ENCODE measurements at places on chromosomes 1 and 21. TPM values are rescaled to one million over a fixed set of nuclear protein-coding genes. Genes with fewer than 3 reads are reported as not detected.
A peak's percentile ranks its signal among the peaks of the same experiment; 100 is the strongest.

DNA sequence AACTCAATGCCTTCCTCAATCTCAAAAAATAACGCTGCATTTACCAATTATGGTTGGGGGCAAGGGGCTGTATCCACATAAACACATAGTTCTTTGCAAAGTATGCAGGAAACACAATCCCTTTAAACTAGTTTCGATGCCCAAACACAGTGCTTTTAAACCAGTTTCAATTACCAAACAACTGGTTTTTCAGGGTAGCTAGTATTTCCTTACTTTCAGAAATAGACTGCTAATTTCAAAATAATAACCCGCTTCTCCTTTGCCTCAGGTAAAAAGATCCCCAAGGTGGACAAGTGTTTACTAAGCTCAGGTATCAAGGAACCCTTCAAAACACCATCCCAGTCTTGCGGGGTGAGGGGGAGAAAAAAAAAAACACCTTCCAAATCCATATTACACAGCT lies 2.8 kb downstream of the SIPA1L2 start:
- H3K36me3 ChIP-seq, result no peaks in the 10 kb centered on the region
- H3K27me3 ChIP-seq, result peaks cover 16% of the 10 kb centered on the region
- peaks cover 18% of the 10 kb centered on the region for H3K4me1 ChIP-seq
- no peak overlapping the region for H3K27ac ChIP-seq

DNA sequence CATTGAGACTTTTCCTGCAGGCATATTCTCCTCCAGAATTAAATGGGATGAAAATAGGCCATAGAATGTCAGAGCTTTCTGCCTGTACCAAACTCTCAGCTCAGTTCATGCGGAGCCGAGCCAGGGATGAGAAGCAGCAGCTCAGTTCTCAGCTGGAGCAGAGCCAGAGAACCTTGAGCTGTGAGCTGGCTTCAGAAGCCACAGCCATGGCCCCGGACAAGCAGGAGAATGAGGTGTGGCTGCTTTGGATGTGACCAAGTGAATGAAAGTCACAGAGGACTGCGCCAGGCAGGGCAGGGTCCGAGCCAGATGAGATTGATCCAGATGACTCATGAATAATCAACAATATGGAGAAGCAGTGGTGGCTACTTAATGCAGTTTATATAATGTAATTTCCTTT lies 633.8 kb downstream of the NCAM2 start:
- H3K27me3 ChIP-seq, result no peaks in the 10 kb centered on the region
- DNase-seq, result no peak
- H3K36me3 ChIP-seq, result no peaks in the 10 kb centered on the region
- H3K4me3 ChIP-seq, result no peak overlapping the region
- H3K4me1 ChIP-seq, result no peaks in the 10 kb centered on the region

GRCh38 chr1:57422271-57423134 lies 1.4 kb downstream of the DAB1 start:
- no peak overlapping the region for H3K4me3 ChIP-seq
- no peak overlapping the region for H3K27ac ChIP-seq
- no peak for DNase-seq
- H3K36me3 ChIP-seq, result no peaks in the 10 kb centered on the region

DNA sequence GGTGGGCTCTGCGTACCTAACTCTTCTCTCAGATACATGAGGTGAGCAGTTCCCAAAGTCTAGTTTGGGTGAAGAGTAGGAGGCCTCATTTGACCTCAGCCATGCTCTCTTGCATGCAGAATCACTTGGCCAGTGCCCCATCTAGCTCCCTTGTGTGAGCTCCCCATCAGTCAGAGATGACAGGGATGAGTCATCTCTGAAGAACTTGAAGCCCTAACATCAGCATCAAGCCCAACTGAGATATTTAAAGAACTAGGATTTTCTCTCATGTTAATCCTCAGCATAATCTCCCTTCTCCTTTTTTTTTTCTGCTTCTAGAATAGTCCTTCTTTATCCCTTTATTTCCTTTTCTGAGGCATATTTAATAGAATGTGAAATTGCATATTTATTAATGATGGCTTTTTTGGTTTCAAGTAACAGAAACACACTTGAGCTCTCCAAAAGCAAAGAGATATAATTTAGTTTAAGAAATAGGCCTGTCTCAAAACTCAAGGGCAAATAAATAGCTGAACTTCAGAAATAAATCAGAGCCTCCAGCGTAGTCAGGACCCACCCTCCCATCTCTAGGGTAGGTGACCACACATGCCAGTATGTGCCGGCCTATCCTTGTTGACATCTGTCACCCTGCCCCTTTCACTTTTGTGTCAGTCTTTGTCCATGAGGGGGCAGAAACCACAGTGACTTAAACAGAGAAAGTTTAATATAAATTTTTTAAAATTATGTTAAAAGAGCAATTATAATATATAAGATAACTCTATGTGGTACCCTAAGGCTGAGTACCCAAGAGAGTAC lies 112.3 kb downstream of the TSEN15 start:
- DNase-seq, result no peak
- no peaks in the 10 kb centered on the region for H3K4me1 ChIP-seq
- H3K36me3 ChIP-seq, result no peaks in the 10 kb centered on the region
- H3K27me3 ChIP-seq, result no peaks in the 10 kb centered on the region
- H3K4me3 ChIP-seq, result no peak overlapping the region
- no peak overlapping the region for H3K27ac ChIP-seq

DNA sequence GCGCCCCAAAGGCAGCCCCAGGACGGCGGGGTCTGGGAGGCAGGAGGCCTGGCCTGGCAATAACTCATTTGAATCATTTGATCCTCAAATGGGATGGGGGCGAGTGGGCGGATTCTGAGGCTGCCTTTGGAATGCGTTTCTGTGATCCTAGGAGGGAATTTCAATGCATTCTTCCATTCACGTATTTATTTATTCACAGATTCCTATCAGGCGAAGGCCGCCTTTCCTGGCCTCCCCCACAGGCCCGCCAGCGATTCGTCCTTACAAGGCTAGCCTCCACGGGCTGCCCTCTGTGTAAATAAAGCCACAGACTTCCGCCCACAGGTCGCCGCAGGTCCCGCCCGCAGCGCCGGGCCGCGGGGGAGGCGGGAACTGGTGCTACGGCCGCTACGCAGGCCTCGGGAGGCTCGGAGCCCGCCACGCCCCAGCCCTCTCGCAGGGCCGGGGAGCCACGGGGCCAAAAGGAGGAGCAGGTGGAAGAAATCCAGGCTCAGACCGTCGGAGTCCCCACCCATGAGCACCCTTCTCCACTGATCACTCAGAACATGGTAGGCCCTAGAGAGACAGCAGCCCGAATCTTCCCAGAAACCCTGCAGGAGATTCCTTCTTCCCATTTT lies 31.3 kb upstream of the JUN start:
- H3K4me3 ChIP-seq, result peak overlapping the region; percentile 82
- H3K36me3 ChIP-seq, result no peaks in the 10 kb centered on the region
- H3K4me1 ChIP-seq, result peaks cover 47% of the 10 kb centered on the region
- no peaks in the 10 kb centered on the region for H3K27me3 ChIP-seq
- peak; percentile 74 for DNase-seq
- no peak overlapping the region for H3K27ac ChIP-seq

Gene LRRN2
- not detected for total RNA-seq

Gene COQ8A
- 56.0 TPM for total RNA-seq

DNA sequence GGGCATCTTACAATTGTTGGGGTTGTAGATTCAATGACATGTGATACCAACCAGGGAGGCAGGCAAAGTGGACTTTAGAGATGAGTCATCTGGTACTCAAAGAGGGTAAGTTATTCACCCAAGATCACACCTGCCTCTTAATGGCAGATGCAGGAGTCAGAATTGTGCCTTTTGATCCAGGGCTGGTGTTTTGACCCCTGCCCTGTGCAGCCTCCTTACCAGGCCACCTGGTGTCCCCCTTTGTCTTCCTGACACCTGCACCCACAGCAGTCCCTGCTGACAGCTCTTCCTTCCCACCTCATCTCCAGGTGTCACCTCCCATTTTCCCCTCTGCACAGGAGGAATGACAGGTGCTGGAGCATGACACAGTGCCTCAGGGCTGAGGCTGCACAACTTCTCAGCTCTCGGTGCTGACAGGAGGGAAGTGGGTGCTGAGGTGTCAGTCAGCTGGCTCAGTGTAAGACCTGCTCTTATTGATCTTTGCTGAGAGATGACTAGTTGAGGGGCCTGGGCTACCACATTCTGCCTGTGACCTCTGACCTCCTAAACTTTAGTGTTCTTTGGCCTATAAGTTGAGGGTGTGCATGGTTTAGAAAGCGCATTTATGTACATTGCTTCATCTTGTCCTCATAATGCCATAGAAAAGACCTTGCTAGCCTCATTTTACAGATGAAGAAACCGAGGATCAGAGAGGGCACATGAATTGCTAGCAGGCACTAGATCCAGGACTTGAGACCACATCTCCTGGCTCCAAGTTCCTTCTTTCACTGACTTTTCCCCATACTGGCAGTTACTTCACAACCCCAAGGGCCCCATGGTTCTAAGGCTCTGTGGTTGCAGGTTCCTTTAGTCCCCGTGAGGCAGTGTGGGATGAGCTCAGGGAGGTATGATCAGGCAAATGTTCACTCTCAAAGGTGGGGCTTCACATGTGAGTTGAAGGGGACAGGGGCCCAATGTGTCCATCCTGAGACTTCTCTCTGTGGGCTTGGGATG lies 31.3 kb downstream of the CACNA1E start:
- H3K4me3 ChIP-seq, result no peak overlapping the region
- no peak for DNase-seq
- H3K27me3 ChIP-seq, result peaks cover 3% of the 10 kb centered on the region

DNA sequence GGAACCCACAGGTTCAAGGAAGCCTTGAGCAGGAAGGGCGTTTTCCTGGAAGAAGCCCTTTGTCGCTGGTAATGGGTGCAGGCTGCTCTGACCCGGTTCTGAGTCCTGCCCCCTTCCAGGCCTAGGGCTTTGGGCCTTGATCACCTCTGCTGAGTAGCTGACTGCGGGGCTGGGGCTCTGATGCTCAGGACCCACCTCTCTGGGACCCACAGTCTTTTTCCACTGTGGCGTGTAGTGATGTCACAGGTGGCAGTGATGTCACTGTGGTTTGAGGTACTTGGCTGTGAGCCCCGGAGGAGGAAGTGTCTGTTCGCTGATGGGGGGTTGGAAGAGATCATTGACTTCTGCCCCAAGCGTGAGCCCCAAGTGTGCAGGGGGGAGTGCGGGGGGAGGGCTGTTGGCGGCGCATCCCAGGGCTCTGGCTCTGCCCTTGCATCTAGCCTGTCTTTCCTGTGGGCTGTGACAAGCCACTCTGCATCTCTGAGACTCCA lies 6.9 kb downstream of the TNFRSF1B start:
- peak; percentile 91 for DNase-seq
- peak overlapping the region; percentile 9 for H3K4me3 ChIP-seq
- H3K27ac ChIP-seq, result peak overlapping the region; percentile 87
- H3K36me3 ChIP-seq, result peaks cover 36% of the 10 kb centered on the region

Gene NTNG1
- total RNA-seq, result not detected

DNA sequence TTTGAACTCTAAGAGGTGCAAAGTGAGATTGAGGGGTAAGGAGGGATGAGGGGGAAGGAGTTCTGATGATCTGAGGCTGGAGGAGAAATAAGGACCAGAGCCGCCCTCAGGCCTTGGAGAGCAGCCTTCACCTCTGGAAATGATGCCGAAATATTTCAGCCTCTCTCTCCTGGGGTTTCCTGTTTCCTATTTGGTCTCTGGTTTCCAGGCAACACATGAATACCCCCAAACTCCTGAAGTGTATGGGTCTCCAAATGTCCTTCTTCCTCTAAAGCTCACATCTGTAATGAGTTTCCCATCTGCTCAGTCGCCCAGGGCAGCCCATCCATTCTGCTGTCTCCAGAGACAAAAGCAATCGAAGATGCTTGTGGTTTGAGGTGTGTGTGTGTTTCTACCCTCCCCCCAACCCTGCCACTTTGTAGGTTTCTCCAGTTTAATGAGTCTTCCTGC lies 52.0 kb upstream of the FAM20B start:
- H3K27ac ChIP-seq, result no peak overlapping the region
- DNase-seq, result no peak
- H3K27me3 ChIP-seq, result no peaks in the 10 kb centered on the region
- no peak overlapping the region for H3K4me3 ChIP-seq

Gene OR6K3
- total RNA-seq, result not detected

DNA sequence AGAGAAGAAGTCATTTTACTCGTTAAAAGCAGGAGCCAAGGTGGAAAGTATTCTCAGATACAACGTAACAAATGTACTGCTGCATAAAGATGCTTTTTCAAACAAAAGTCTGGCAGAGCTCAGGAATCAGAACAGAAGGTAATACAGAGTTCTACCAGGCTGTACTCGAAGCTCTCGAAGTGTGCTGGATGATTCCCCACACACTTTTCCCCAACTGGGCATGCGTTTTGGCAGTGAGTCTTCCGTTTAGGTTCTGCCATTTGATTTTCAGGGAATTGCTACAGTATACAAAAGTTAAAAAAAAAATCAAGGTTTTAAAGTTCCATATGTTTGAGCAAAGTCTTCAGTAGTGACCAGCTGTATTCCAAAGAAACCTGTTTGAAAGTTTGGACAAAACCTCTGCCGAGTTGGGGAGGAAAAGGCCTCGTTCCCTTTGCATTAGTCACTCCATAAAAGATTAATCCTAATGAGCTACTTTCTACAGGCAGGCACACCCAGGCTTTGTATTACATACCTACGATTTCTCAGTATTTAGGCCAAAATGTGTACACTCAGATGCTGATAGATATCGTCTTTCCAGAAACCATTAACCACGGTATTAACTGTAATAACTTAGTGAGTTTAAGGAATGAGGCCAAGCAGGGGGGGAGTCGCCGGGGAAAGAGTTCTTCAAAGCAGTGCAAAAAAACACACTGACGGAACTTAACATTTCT lies 477.1 kb downstream of the LMO4 start:
- H3K4me3 ChIP-seq, result no peak overlapping the region
- DNase-seq, result no peak
- no peaks in the 10 kb centered on the region for H3K4me1 ChIP-seq
- no peak overlapping the region for H3K27ac ChIP-seq

- no peaks in the 10 kb centered on the region for H3K36me3 ChIP-seq
- no peaks in the 10 kb centered on the region for H3K4me1 ChIP-seq
- no peak overlapping the region for H3K4me3 ChIP-seq
These were observed 179.3 kb downstream of the NR5A2 start for GRCh38 chr1:200206761-200207160.

DNA sequence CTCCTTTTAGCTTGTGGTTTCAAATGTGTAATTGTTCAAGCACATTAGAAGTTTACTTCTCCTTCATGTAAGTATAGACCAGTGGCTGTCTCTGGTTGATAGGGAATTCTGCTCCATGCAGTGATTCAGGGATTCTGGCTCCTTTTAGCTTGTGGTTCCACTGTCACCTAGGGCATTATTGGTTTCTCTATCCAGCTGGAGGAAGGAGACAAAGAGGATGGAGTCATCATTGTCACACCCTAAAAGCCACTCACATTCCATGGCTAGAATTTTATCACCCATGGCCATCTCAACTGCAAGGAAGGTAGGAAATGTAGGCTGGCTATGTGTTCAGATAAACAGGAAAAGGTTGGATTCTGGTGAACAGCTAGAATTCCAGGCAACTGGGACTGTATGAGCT lies 131.2 kb downstream of the URB2 start:
- no peak overlapping the region for H3K27ac ChIP-seq
- H3K4me3 ChIP-seq, result no peak overlapping the region
- no peaks in the 10 kb centered on the region for H3K27me3 ChIP-seq
- H3K36me3 ChIP-seq, result no peaks in the 10 kb centered on the region

DNA sequence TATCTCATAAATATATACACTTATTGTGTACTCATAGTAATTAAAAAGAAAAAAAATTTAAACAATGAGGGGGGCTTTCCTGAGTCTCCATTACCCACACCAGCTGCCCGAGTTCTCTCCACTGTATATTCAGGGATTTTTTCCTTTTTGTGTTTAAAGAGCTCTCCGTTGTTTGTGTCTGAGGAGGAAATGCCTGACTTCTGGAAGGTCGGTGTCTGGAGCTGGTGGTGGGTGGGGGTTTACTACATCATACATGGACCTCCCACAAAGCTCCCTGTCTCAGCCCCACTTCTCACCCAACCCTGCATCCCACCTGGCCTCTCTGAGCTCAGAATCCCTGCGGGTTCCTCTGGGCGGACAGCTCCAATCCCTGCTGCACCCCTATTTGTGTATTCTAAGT lies 64.1 kb upstream of the ETV3 start:
- no peaks in the 10 kb centered on the region for H3K4me1 ChIP-seq
- no peaks in the 10 kb centered on the region for H3K36me3 ChIP-seq
- H3K4me3 ChIP-seq, result no peak overlapping the region
- no peak for DNase-seq
- H3K27ac ChIP-seq, result no peak overlapping the region

All from CD4-positive, alpha-beta T cell (primary cell).